ENCODE measurements at places on chromosomes 5 and 9. TPM values are rescaled to one million over a fixed set of nuclear protein-coding genes. Genes with fewer than 3 reads are reported as not detected.

SV2C gene
- total RNA-seq = not detected

GDA gene
- total RNA-seq = 1.0 TPM

DIPK1B gene
- 8.7 TPM for total RNA-seq

WNK2 gene
- 5.9 TPM for total RNA-seq

TAF11L11 gene
- 0.11 TPM for total RNA-seq

CEL gene
- total RNA-seq = 0.68 TPM

GPRIN1 gene
- 9.1 TPM for total RNA-seq

CATSPER3 gene
- total RNA-seq = 0.41 TPM

Data from A549 treated with Mapracorat at 1 μM for 4 hours (cell line).